ENCODE measurements at places on chromosomes 4 and X.

GRCh38 chrX:45011131-45011530, 138.1 kb downstream of the KDM6A start:
- no peak for DNase-seq

- no peak for DNase-seq
These were observed 131.6 kb downstream of the PDS5A start for GRCh38 chr4:39846120-39846519.

- DNase-seq: no peak
These were observed 193.1 kb upstream of the GPC4 start for GRCh38 chrX:133608406-133608805.

DNA sequence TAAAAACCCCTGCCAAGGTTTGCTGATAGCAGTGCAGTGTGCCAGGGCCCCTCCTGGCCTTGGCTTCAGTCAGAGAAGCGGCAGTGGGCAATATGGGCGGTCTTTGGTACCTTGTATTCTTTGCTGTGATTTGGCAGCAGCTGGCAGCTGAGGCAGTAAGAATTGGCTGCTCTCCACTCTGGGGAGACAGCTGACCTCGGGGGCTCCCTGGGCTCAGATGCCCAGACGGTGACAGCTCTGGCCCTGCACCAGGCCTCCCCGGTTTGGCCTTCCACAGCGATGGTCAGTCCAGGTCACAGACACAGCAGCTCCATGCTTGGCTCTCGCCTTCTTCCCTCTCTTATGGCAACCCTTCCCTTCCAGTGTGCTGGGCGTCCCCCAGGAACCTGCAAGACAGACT, 330.9 kb downstream of the BCOR start:
- no peak for DNase-seq
